ENCODE measurements at places on chromosomes 11 and 22.
A peak's percentile ranks its signal among the peaks of the same experiment; 100 is the strongest.

GRCh38 chr22:25370322-25370721 is 150.9 kb downstream of the CRYBB2 start:
- DNase-seq: no peak

DNA sequence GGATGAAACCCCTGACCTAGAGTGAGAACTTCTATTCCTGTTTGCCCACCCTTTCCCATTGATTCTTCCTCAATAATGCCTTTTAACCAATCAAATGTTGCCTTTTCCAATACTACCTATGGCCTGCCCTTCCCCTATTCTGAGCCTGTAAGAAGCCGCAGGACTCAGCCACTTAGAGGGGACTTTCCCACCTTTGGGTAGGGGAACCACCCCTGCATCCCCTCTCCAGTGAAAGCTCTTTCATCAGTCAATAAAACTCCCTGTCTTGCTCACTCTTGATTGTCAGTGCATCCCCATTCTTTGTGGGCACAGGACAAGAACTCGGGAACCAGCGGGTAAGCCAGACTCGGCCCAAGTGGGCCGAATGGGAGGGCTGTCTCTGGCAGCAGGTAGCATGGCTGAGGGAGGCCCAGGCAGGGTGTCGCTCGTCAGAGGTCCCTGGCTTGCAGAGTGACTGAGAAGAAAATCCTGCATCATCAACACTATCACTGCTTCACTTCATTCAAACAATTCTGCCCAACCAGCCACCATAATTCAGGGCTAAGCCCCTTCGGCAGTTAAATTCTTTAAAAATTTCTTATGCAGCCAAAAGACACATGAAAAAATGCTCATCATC is 30.4 kb downstream of the LDHAL6A start:
- DNase-seq: no peak

DNA sequence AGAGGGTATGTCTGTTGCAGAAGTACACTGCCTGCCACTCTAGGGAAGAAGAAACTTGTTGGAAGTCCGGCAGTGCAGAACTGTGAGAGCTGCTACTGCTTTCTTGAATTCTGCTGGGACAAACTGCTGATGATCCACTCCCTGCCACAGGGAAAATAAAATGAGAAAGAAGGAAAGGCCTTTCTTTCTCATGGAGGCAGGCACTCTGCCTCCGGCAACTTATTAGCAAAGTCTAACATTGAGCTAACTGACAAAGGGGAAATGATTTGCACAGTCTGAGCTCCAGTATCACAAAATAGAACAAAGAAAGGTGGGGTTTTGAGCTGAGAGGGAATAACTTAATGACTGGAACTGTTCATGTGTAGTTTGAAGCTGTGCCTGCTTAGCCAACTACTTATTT is 134.6 kb downstream of the AASDHPPT start:
- DNase-seq: no peak

GRCh38 chr11:19995145-19995544 is 165.1 kb downstream of the DBX1 start:
- no peak for DNase-seq

- peak; percentile 30 for DNase-seq
Observed at GRCh38 chr11:67640021-67640757, 626 bp upstream of the TBX10 start.

DNA sequence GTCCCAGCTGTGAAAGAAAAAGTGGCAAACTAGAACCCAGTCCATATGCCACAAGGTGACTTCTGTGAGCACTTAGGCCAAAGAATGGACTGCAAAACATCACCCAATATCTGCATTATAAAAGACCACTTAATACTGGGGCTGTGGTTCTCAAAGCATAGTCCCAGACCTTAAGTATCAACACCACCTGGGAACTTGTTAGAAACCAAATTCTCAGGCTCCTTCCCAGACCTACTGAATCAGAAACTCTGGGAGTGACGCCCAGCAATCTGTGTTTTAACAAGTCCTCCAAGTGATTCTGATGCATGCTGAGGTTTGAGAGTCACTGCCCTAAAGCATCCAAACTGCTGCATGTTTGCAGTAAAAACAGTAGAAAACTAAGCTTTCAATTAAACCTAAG is 81.3 kb downstream of the SERGEF start:
- no peak for DNase-seq

All from stimulated activated CD8-positive, alpha-beta memory T cell treated with anti-CD3 and anti-CD28 coated beads, Interleukin-15, amount 100 ng/mL, for 4 hours (primary cell).